ENCODE measurements at places on chromosomes 7 and 10. TPM values are rescaled to one million over a fixed set of nuclear protein-coding genes. Genes with fewer than 3 reads are reported as not detected.

The WBP1L gene
- total RNA-seq = 55.2 TPM

The ATOH7 gene
- total RNA-seq = not detected

The TSPAN33 gene
- total RNA-seq = 11.1 TPM

The C10orf105 gene
- 0.34 TPM for total RNA-seq

The ANKRD2 gene
- 1.1 TPM for total RNA-seq

The CYP3A4 gene
- total RNA-seq = not detected

The RELN gene
- total RNA-seq = 1.5 TPM

The NAT16 gene
- not detected for total RNA-seq

The MAGI2 gene
- total RNA-seq = 25.3 TPM

The SLC16A12 gene
- 0.08 TPM for total RNA-seq

The SMURF1 gene
- total RNA-seq = 40.9 TPM
